Neural progenitor cell (in vitro differentiated cells): ENCODE measurements at places on chromosomes 12 and 14. TPM values are rescaled to one million over a fixed set of nuclear protein-coding genes. Genes with fewer than 3 reads are reported as not detected.

Gene LRCOL1
- 0.34 TPM in 1 of 2 replicates, not detected in the other for total RNA-seq

Gene RIPK3
- total RNA-seq, result not detected in 2 replicates

Gene ZFP36L1
- 42.9 and 95.5 TPM in 2 replicates for total RNA-seq

Gene TDRD9
- total RNA-seq, result not detected in 2 replicates

Gene GUCY2C
- not detected in 2 replicates for total RNA-seq

Gene OAS2
- total RNA-seq, result 0.12 TPM in 1 of 2 replicates, not detected in the other

Gene SLC39A2
- total RNA-seq, result not detected in 2 replicates

Gene TSHR
- total RNA-seq, result not detected in 2 replicates

Gene NUP107
- 152 and 231 TPM in 2 replicates for total RNA-seq

Gene CPNE6
- total RNA-seq, result not detected in 2 replicates

Gene PLEKHH1
- 10.1 and 17.6 TPM in 2 replicates for total RNA-seq

Gene OR6C74
- not detected in 2 replicates for total RNA-seq

Gene NAV3
- total RNA-seq, result 6.1 and 11.4 TPM in 2 replicates

Gene MFAP5
- 0.25 TPM in 1 of 2 replicates, not detected in the other for total RNA-seq

Gene SLC16A7
- total RNA-seq, result 1.3 and 1.8 TPM in 2 replicates

Gene NKX2-1
- total RNA-seq, result not detected in 2 replicates

Gene SLC22A17
- total RNA-seq, result 22.2 and 80.8 TPM in 2 replicates

Gene PLEKHG7
- total RNA-seq, result not detected in 2 replicates

Gene PTPRO
- total RNA-seq, result 3.7 and 5.8 TPM in 2 replicates

Gene C12orf54
- total RNA-seq, result not detected in 2 replicates

Gene GZMB
- total RNA-seq, result not detected in 2 replicates

Gene SYNDIG1L
- total RNA-seq, result 0.40 TPM in 1 of 2 replicates, not detected in the other

Gene TMEM30B
- 0.07 and 0.09 TPM in 2 replicates for total RNA-seq

Gene PMEL
- total RNA-seq, result 207 and 301 TPM in 2 replicates
